Stimulated activated CD8-positive, alpha-beta memory T cell treated with anti-CD3 and anti-CD28 coated beads, Interleukin-7, amount 100 ng/mL, for 24 hours (primary cell): ENCODE measurements at places on chromosomes 3 and 15.

- DNase-seq = no peak
Observed at GRCh38 chr3:99741588-99741987, 76.1 kb upstream of the CMSS1 start.

DNA sequence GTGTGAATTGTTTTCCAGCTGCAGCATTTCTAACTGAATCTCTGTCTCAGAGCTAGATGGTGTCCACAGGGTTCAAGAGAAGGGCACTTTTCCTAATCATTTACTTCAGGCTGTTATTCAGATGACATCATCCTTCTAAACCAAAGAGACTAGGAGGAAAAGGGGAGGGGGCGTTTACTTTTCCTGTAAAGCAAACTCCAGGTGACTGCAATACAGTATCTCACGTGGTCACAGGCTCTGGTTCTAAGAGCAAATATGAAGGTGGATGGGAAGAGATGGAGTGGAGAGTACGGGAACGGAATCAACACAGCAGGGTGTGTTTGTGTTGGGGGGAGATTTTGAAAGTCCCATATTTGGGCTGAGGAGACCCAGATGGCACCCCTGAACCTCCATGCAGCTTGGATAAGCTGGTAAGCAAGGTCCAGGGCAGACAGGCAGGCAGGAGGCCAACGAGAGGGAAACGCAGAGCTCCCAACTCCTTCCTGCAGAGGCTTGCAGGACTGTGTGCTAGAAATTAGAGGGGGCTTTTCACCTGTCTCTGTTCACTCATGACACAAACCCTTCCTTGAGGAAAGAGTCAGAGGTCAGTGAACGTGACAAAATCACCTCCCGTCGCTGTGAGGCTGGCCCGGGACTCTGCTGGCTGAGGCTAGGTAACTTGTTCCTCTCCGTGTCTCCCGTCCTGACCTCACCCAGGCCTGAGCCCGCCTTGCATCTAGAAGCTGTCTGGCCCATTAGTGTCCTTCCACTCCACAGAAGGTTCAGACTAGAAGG is 151.2 kb downstream of the OPA1 start:
- DNase-seq = no peak

GRCh38 chr15:32834156-32834555 is 116.4 kb downstream of the GREM1 start:
- DNase-seq = no peak

DNA sequence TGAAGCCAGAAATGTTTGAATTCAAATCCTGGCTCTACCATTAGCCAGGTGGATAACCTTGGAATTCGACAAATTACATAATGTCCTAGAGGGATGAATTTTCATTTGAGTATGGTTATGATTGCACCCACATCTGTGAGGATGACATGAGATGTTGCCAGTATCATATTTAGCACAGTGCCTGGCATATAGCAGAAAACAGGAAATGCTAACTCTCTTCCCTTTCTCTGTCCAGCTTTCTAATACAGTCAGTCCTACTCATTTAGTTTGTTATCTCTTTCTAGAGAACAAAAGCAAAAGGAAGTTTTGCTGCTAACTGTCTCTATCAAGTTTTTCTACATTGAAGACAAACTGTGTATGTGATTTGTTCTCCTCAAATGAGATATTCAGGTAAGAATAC is 231.7 kb downstream of the CPNE4 start:
- no peak for DNase-seq

DNA sequence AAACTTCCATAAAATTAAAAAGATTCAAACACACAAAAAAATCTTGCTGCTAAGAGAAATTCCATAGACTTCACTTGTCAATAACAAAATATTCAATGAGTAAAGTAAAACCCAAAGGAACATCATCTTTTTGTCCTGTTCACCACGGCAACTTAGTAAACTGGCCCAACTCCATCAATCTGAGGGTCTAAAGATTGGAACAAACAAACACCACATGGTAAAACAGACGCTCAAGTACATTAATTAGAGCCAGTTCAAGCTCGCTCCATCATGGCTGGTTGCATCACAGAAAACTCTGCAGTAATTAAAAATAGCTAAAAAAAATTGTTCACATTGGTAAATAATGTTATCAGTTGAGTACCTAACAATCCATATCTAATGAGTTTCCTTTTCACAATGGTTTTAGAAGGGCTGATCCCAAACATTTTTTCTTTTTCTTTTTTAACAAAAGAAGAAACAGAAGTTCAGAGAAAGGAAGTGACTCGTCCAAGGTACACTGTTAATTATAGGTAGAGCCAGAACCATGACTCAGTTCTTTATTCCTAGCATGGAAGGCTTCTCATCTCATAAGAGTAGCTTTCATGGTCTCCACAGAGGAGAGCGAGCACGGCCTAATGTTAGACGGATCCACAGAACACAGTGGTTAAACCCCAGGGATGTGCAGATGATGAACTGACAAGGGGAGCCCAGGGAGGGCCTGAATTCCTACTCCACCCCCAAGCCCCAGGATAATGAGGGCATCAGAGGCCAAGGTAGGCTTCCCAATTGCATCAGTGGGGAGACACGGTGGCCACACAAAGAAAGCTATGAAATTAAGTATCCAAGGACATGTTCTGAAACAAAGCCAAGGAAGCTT is 79.2 kb upstream of the ARHGEF3 start:
- DNase-seq = no peak

DNA sequence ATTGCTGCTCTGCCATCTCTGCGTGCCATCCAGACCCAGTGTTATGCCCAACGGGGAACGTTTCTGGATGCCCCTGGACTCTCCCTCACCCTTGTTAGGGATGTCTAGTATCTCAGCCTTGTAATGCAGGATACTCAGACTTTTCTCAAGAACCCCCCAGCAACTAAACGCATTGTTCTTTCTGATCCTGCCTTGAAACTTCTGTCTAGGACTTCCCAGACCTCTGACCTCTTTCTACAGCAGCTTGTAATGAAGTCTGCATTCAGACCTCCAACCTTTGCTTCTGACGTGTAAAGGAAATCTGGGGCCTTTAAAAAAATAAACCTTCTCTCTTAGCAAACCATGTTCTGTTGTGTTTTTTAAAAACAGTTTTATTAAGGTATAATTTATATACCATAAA is 139.5 kb downstream of the KCNAB1 start:
- no peak for DNase-seq

- DNase-seq = no peak
Observed at GRCh38 chr3:81307221-81307620, 454.2 kb downstream of the GBE1 start.

DNA sequence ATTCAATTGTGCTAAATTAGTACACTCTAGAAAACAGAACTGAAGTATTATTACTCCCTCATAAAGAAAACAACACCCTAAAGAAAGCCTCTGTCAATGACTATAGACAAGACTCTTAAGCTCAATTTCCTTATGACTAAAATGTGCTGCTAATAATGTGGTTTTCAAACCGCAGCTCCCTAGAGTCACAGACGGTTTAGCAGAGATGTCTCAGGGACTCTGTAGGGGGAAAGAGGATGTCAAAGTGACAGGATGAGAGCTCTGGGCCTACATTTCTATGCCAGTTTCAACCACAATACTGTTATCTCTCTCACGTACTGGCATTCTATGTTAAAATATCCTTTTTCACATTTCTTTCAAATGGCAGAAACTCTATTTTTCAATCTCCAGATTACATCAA is 37.6 kb upstream of the WDR49 start:
- no peak for DNase-seq

- no peak for DNase-seq
Observed at GRCh38 chr3:25465266-25465860, 37.3 kb downstream of the RARB start.

- DNase-seq = no peak
Observed at GRCh38 chr3:173135059-173135458, 6.0 kb downstream of the SPATA16 start.

GRCh38 chr15:46815240-46815639 is 902.1 kb upstream of the SEMA6D start:
- DNase-seq = no peak

- DNase-seq = no peak
Observed at GRCh38 chr3:37229740-37230139, 55.4 kb upstream of the LRRFIP2 start.

DNA sequence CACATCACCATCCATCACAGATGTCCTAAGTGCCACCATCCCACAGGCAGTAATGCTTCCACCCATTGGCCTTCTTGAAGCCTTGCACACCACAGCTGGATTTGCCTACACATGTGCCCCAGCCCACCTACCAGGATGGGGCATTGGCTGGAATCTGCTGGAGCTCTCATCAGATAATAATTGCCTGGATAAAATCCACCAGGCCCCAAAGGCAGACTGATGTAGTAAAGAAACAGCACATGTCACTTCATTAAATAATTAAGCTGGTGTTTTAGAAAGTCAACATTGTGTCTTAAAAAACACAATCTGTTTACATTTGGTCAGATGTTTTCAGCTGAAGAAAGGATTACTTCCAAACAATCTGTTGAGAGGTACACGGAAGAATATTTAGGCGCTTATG is 229.5 kb downstream of the ATP8B4 start:
- no peak for DNase-seq

DNA sequence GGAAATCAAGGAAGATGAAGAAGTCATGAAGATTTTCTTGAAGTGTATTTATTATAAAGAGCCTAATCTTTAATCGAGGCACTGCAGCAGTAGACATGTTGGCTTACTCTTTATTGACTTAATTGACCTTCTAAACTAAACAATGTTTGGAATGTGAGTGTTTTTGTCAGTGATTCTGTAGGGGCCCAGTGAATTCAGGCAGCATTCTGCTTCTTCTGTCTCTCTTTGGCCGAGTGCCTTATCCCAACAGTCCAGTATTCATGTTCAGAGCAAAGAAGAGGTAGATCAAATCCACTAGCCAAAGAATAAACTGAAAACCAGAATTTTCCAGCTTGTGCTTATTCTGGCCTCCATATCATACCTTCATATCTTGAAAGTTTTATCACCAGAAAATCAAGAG is 55.7 kb downstream of the RLBP1 start:
- DNase-seq = no peak

GRCh38 chr15:76433798-76434400 is 97.3 kb downstream of the ISL2 start:
- no peak for DNase-seq

- DNase-seq = no peak
Observed at GRCh38 chr3:39144095-39144747, 9.2 kb downstream of the CSRNP1 start.

GRCh38 chr3:99947356-99947755 is 129.7 kb downstream of the CMSS1 start:
- no peak for DNase-seq

GRCh38 chr15:81080996-81081395 is 53.1 kb upstream of the CFAP161 start:
- no peak for DNase-seq

GRCh38 chr3:124360563-124360962 is 368.6 kb upstream of the ROPN1 start:
- DNase-seq = no peak

DNA sequence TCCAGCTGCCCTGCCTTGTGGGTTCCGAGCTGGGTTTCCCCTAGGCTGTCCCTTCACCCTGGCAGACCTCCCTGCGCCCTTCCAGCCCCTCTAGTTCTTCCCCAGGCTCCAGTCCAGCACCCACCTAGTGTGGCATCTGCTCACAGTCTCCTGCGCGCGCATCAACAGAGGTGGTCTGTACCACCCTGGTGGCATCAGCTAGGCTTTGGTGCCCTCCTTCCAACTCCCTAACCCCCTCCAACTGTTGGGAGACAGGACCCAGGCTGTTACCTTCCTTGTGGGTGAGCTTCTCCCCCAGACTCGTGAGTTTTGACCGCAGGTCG is 8.0 kb downstream of the CALML4 start:
- no peak for DNase-seq

DNA sequence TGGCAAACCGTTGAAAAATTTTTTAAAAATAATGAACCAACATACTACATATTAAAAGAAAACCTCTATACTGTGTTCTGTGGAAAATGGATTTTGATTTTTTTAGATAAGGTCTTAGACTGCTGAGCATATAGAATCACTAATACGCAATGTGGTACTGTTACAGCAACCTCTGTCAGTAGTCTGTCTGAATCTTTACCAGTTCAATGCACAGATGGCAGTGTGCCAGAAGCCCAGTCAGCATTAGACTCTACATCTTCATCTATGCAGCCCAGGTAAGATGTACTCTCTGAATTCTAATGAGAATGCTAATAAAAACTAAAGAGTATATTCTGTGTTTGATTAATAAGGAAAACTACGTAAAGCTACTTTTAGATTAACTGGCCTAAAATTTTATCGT is 31.3 kb upstream of the FAH start:
- no peak for DNase-seq

DNA sequence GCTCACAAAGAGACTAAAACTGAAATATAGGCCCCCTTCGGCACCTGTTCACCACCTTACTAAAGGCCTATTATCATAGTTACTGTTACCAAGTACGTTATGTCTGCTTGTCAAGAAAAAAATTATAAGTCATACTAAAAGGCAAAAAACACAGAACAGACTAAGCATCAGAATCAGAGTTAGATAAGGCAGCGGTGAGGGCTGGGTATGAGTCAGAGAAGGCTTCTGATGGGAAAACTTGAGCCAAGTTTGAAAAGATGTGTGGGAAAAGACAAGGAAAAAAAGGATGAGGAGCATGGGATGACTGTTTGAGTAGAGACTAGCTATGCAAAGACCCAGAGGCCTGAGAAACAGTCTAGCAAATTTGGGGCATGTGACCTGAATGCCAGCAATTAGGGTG is 387.2 kb upstream of the SGO1 start:
- DNase-seq = no peak

DNA sequence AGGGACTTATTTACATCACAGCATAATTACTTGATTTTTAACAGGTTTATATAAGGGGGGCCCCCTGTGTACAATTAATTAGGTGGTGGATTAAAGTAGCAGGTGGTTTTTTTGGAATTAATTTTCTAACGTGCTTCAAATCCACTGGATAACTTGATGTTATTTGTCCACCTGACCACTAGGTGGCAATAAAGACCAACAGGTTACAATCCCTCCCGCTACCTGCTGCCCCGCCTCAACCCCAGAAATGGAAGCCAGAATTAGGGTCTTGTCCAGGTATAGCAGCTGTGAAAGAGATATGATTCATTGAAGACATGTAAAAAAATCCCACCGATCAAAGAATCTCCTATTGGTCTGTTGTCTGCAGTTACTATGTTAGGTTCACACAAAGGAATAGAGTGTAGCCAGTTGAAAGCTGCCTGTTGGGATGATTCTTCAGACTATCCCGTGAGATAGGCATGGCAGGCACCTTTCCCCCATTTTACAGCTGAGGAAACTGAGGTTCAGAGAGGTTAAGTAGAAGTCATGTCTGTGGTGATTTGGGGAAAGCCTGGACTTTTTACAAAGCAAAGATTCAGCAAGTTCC is 44.0 kb downstream of the MFSD1 start:
- DNase-seq = no peak

GRCh38 chr3:57234613-57235575 is 7.4 kb downstream of the APPL1 start:
- DNase-seq = no peak
